ENCODE measurements at places on chromosomes 1 and 21.

DNA sequence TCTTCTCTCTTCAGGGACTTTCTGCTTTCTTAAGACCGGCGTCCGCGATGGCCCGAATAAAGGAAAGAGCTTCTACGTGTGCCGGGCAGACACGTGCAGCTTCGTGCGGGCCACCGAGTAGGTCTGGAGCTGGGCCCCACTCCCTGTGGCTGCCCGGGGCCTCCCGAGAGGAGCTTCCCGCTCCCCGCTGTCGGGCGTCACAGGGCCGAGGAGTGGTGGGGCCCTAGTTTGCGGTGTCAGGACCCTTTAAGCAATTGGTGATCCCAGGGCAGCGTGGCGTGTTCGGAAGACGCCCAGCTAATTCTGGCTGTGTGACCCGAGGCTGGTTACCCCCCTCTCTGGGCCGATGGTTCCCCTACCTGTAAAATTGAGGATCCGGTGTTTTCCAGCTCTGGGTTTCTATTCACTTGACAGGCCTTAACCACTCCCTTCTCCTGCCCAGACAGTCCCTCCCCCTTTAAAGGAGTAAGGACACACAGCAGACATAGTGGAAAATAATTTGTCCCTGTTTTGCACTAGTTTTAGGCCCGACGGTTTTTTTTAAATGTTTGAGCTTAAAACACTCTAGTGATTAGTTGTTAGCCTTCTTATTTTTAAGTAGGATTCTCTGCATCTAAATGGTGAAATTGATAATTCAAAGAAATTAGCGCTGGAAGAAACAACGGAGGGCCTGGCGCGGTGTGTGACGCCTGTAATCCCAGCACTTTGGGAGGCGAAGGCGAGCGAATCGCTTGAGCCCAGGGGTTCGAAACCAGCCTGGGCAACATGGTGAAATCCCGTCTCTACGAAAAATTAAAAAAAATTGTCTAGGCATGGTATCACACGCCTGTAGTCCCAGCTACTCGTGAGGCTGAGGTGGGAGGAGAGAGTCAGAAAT, 553 bp downstream of the TTF2 start:
- peak; percentile 75 for DNase-seq

- peak; percentile 91 for DNase-seq
Observed at GRCh38 chr1:165827268-165828102, at the start of gene UCK2. TSS of gene UCK2 (plus strand) at chr1:165827614. CDS start at chr1:165827834, 220 bp downstream.

DNA sequence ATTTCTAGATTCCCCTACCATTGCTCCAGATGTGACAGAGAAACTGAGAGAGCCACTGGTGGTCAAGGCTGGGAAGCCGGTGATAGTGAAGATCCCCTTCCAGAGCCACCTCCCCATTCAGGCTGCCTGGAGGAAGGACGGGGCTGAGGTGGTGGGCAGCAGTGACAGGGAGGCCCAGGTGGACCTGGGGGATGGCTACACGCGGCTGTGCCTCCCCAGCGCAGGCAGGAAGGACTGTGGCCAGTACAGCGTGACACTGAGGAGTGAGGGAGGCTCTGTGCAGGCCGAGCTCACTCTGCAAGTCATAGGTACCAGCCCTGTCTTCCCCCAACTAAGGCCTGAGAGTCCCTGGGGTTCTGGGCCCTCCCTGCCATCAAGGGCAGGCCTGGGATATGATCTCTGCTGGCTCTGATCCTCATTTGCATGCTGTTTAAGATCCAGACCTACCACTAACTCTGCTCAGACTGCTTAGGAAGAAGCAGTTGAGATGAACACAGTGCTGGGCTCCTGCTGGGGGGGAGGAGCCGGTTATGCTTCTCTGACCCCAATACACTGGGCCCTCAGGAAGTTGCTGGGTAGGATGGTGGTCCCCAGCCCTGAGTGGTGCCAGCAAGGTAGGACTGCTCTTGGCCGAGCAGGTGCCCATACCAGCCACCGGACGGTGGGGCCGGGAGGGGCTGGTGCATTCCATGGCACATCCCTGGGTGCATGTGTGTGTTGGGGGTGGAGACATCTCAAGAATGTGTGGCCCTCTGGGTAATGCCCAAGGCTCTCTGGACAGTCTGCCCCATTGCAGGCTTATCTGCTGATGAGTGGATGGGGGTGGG, 25.1 kb downstream of the IGFN1 start:
- DNase-seq = no peak

DNA sequence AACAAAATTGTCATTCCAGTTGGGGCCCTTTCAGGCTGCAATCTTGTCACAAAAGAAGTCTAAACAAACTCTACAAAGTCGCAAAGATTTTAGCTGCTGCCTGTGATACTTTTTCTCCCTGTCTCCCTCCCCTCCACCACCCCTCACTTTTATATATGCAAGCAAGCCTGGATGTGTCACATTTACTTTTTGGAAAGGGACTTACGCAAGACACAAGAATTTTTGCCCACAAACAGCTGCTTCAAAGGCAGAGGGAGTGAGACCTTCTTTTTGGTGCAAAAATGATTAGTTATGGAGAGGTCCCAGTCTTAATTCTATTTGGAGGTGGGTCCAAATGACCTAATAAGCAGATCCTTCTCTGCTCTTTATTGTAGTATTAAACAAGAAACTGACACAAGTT, 22.9 kb upstream of the RALGPS2 start:
- no peak for DNase-seq

DNA sequence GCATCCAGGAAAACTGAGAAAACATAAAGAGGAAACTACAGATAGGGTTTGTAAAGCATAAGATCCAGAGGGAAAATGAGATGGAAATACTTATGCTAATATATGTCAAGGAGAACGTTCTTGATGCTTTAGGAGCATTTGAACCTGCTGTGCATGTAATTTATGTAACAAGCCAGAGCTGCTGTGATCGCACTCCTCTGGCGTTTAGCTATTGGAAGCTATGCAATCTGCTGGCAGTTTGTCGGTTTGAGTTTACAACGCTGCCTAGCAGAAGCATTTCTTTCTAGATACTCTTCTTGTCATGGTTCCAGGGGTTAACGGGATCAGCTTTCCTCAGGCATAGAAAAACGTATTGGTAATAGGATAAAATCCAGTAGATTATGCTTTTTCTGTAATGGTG, 182.7 kb downstream of the KCNH1 start:
- no peak for DNase-seq

- DNase-seq = no peak
Observed at GRCh38 chr1:167263819-167264464, 43.3 kb downstream of the POU2F1 start.

DNA sequence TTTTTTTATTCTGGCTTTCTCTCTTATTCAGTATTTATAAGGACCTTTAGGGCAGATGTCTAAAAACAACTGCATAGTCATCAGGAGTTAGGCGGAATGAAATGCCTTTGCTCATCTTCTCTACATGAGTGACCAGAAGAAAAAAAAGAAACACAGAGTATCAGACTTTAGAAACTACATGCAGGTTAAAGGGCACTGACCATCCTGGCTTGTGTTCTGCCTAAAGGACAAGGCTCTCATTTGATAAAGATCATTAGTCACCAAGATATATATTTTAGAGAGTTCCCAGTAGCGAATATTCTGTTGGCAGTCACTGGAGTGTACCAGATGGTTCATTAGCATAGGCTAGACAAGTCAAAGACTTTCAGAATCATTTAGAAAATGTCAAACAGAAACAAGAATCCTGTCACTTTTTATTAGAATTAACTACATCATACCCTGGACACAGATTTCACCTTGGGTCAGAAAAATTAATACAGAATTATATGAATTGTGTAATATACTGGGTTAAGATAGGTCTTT, 145.6 kb downstream of the NR5A2 start:
- DNase-seq = no peak

DNA sequence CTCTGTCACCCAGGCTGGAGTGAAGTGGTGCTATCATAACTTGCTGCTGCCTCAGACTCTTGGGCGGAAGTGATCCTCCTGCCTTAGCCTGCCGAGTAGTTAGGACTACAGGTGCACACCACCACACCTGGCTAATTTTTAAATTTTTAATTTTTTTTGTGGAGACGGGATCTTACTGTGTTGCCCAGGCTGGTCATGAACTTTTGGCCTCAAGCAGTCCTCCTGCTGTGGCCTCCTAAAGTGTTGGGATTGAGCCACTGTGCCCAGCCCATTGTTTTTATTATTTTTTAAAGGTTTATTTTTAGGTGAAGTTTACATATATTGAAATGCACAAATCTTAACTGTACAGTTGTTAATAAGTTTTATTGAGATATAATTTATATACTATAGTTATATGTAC, 3.2 kb downstream of the MTF2 start:
- DNase-seq = no peak

DNA sequence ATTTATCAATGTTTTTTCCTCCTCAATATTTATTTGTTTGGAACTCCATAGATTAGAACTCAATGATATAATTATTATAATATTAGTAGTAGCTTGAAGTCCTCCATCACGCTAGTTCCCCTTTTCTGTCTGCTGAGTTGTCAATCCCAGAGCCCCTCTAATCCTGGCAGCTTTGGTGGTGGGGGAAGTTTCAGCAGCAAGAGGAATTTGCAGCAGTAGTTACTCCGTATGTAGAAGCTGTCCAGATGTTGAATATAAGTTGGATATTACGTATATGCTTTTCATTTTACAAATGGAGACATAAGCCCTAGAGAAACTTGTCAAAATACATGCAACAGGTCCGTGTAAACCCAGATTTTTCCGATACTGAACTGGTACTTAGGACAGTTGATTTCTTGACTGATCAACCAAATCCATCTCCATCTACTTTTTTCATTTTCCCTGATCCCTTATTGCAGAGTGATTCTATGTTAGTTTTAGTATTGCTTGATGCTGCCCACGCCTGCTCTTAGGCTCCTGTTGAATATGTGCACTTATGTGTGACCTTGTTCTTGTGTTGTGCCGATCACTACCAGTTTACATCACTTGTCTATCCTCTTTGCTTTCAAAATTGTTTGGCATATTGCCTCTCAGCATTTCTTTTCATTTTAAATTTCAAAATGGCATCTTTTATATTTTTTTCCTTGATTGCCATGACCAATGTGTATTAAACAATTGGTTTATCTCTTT, 28.1 kb downstream of the SMAP2 start:
- DNase-seq = no peak

GRCh38 chr21:41647806-41648561, 118.9 kb downstream of the RIPK4 start:
- no peak for DNase-seq

GRCh38 chr1:20061866-20062265, 8.1 kb upstream of the PLA2G5 start:
- DNase-seq = no peak

DNA sequence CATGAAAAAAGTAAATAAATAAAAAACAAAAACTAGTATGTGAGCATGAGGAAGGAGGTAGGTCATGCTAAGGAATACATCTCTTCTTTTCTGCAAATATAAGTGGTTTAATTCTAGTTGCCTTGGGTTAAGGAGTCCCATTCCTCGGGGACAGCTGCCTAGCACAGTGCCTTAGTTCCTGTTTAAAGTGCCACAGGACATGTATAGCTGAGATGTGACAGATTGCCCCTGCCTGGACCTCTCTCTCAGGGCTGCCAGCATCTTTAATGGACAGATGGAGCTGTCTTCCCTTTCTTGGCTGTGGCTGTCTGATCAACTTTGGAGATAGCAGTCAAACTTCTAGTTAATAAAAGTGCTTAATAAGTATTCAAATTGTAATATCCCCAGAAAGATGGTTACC, 50.0 kb downstream of the TSEN15 start:
- DNase-seq = no peak

GRCh38 chr21:36200081-36200561, 43.5 kb downstream of the DOP1B start:
- no peak for DNase-seq

GRCh38 chr1:30195424-30196134, 527.8 kb downstream of the MATN1 start:
- no peak for DNase-seq

DNA sequence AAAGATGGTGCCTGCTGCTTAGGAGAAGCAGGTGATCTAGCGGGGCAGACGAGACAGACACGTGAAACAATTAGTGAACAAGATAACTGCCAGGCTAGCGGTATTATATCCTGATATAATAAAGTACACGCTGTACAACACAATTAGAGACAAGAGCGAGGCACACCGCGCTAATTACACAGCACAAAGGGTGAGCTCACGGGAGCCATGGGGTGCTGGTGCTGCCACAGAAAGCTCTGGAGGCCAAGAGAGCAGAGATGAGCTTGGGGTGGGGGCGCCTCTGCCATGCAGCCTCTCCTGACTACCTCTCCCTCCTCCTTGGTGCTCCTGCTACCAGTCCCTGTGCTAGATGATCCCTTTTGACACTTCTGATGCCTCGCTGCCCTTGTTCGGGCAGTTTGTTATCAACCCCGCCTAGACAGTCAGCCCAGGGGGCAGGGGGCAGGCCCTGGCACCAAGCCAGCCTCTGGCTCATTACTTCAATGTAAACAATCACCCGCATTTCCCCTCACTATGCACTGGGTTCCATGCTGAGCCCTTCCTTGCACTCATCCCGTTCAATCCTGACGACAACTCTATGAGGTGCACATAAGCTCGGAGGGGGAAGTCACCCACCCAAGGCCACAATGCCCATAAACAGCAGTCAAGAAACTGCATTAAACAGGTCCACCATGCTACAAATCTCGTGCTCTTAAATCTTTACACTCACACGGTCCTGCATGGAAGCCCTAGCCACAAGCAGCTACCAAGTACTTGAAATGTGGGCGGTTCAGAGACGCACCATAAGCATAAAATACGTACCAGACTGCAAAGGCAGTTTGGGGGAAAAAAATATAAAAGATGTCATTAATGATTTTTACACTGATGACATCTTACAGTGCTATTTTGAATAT, 103.0 kb downstream of the SSBP3 start:
- no peak for DNase-seq

- no peak for DNase-seq
Observed at GRCh38 chr1:155962599-155963211, 15.6 kb downstream of the ARHGEF2 start.

DNA sequence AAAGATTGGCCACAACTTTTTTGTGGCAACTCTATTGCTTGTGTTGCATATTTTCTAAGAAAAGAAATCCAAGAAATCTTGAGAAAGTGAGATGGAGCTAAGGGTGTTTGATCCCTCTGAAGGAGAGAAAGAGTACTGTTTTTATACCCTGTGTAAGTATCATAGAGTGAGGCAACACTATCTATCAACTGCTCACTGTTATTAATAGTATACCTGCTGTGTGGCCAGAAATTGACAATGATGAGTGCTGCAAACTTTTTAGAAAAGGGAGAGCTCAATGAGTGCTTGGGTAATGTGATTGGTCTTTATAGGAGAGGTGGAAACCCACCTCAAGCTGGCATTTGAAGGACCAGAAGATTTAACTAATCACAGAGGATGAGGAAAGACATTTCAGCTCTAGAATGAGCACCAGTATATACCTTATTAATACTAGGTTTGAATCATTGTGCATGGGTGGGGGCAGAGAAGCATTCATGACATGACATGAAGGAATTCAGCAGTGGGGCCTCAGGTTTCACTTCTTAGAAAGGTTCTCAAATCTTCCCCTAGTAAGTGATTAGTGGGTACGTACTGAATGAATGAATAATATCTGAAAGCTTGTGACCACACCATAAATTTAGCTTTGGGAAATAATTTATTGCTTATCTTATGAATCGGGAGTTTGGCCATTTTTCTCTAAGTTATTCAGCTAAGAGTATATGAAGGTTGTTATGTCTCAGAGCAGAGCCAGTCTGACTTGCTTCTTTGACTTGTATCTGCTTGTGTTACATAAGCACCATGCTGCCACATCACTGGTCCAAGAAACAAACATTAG, 169.2 kb upstream of the SGIP1 start:
- no peak for DNase-seq

- DNase-seq = no peak
Observed at GRCh38 chr1:97254731-97255463, 533.3 kb downstream of the PTBP2 start.

GRCh38 chr1:183370399-183371058, 47.7 kb downstream of the NMNAT2 start:
- peak; percentile 32 for DNase-seq

GRCh38 chr1:231603598-231604275, 22.9 kb upstream of the DISC1 start:
- peak; percentile 37 for DNase-seq

Data from ELF-1 (cell line).